ENCODE measurements at places on chromosomes 11 and 22.

DNA sequence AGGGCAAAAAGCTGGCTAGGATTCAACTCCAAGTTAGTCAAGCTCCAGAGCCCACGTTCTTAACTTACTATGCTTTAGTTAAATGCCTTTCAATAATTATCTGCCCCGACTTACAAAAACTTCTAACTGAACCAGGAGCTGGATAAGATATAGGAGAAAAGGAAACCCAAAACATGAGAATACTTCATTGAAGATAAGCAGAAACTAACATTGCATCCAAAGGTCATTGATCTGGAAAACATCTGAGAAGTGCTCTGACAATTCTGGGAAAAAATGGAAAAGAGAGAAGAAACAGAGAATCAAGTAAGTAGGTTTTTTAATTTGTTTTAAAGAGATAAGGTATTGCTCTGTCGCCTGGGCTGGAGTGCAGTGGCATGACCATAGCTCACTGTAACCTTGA lies 27.2 kb downstream of the ACAT1 start:
- no peak for DNase-seq

GRCh38 chr11:96257972-96258934 lies 84.7 kb downstream of the MAML2 start:
- no peak for DNase-seq

GRCh38 chr22:34501366-34501965 lies 564.5 kb upstream of the ISX start:
- DNase-seq, result no peak

- no peak for DNase-seq
Measured at GRCh38 chr22:25420471-25420924, 144.0 kb upstream of the GRK3 start.

DNA sequence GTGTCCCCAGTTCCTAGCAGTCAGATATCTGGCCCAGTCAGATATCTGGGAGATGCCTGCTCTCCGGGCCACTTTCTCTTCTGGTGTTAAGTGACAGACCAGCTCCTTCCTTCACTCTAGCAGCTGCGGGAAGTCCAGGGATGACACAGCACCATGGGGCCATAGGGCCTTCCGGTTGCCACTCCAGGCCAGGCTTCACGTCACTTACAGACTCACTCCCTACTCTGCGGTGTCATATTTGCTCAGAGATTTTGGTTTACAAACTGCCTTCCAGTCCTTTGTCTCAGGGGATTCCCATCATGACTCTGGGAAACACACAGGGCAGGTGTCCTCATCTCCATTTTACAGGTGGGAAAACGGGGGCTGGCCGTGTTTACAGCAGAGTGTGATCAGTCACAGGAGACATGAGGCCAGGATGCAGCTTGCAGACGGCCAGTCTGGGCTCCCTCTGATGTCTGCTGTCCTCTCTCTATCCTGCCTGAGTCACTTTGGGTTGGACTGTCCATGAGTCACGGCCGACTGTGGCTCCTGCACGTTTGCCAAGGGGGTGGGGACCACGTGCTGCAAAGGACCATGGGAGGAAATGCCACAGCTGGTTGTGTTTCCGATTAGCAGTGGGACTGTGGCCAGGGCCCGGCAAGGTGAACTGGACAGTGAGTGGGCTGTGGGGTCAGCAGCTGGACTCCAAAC lies 8.2 kb upstream of the TBC1D22A start:
- no peak for DNase-seq

All from NCI-H524 (cell line).